ENCODE measurements at places on chromosomes 1 and 21. TPM values are rescaled to one million over a fixed set of nuclear protein-coding genes. Genes with fewer than 3 reads are reported as not detected.

DNA sequence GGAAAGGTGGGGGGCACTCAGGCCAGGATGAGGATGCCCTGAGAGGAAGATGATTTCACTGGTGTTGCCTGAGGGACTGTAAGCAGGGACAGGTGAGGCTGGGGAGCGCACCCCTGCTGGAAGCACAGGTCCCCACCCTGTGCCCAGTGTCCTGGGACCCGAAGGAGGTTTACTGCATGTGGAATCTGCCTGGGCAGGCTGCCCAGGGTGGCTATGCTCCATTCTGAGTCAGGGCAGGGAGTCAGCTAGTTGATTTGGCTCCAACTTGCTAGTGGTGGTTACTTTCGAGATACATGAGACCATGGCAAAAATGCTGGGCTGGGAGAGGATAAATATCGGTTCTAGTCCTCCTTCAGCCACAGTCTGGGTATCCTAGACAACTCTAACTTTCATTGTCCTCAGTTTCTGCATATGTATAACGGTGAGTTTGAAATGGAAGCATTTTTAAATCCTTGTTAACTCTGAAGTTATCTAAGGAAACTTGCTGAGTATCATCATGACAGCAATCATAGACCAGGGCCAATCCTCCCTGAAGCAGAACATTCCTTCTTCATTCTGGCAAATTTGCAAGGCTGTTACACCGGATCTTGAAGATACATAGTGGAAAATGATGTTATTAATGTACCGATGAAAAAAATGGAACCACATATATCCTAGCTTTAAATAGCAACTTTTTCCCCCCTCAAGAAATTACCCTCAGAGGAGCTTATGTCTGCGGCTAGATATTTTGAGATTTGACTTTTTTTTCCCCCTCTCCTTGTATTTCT is 7.7 kb downstream of the TLR5 start:
- DNase-seq = no peak

GRCh38 chr1:214635086-214635485 is 32.1 kb downstream of the CENPF start:
- no peak for DNase-seq

REN gene
- total RNA-seq = not detected

DNA sequence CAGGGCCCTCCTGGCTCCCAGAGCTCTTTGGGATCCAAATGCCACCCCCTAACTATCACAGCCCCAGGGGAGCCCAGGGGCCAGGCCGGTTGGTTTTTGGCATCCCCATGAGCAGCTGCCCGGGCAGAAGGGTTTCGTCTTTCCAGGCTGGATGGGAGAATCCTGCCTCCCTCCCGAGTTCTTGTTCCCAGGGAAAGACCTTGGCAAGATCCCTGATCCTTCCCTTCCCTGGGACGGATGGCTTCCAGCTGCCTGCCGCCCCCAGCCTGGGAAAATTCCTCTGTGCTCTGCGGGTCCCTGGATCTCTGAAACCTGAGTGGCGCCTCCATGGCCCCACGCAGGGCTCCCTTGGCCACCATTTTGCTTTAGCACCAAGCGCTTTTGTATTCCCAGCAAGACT is 55.6 kb downstream of the TAS1R2 start:
- no peak for DNase-seq

GRCh38 chr1:1144122-1144842 is 28.4 kb upstream of the C1orf159 start:
- DNase-seq = peak; percentile 92

- no peak for DNase-seq
Observed at GRCh38 chr1:198850196-198850595, 211.4 kb downstream of the PTPRC start.

TIE1 gene
- total RNA-seq = 0.23 TPM

LRRC39 gene
- 0.57 TPM for total RNA-seq

GATAD2B gene
- 68.8 TPM for total RNA-seq

DNA sequence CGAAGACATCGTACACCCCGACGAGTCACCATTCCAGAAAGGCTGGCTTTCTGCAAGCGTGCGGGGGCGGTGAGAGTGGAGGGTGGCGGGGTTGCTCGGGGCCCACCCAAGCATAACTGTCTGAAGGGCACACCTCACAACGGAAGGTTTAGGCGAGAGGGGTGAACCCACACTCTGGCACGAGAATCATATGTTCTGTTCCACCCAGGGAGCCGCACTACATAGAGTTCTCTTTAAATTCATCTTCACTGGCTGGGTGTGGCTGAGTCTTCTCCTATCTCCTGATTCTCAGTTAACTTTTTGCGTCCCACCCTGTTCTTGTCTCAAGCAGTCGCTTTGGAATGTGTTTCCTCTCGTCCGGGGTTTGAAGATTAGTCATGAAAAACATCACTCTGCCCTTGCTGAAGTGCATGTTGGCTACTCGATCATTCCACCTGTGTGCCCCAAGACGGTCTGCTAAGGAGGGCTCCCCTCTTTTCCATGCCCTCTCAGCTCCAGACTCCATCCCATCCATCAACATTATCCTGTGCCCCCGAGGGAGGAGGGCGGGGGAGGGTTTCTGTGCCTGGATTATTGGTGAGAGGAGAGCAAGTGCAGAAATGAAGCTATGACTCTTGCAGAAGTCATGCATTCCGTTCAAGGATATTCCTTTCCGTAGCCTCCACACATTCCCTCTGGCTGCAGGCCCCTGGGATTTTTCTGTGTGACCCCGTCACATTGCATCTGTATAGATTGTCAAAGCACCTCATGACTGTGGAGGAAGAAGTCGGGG is 53.5 kb upstream of the CD34 start:
- peak; percentile 53 for DNase-seq

GRCh38 chr1:55703726-55704363 is 488.7 kb upstream of the USP24 start:
- no peak for DNase-seq

All from activated CD4-positive, alpha-beta T cell treated with anti-CD3 and anti-CD28 coated beads, Interleukin-2, amount 10 ng/mL, durations not matched to agents 24 days and 14 days (primary cell).